ENCODE measurements at places on chromosomes 2 and 18.

DNA sequence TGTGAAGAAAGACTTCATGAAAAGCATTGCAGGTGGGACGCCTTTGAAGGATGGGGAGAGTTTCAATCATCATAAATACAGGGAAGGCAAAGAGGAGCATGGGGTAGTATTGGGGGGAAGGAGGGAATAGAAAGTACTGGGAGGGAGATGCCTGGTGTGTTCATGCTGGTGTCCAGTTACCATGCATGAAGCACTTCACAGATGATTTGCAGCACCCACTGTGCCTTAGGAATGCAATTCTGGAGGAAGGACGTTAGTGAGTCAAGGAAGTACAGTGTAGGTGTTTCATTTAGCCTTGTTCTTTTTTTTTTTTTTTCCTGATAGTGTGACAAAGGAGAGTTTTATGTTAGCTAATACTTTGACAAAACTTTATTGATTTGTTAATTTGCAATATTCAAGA, 36.8 kb downstream of the ADAM23 start:
- no peak for DNase-seq

DNA sequence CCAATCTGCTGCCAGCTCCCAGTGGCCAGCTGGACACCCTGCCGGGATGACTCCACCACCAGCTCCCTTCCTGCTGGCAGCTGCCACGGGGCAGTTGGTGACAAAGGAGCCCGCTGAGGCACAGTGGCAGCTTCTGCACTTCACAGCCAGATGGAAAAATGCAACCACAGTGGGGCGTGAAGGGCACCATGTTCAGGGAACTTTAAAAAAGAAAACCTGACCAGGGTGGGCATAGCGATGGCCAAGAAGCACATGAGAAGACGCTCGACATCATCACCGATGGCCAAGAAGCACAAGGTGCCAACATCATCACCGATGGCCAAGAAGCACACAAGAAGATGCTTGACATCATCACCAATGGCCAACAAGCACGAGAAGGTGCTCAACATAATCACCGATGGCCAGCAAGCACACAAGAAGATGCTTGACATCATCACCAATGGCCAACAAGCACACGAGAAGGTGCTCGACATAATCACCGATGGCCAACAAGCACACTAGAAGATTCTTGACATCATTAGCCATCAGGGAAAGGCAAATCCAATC, 243.5 kb downstream of the EIPR1 start:
- DNase-seq, result no peak

- no peak for DNase-seq
Observed at GRCh38 chr2:33531549-33532059, 55.2 kb downstream of the RASGRP3 start.

DNA sequence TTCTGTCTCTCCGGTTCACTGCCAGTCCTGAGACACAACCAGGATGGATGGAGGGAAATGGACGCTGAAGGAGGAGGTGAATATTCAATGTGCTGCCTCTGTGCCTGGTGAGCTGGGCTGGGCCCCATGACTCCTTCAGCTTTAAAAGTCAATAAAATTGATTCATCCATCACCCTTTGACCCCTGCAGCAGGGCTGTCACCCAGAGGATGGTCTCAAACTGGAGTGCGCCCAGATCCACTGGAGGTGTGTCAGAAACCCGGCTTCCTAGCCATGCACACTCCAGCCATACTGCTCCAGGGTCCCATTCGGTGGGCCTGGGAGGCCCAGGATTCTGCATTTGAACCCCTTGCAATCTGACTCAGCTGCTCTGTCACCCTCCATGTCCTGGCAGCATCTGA, 94.1 kb upstream of the BOD1L2 start:
- DNase-seq, result no peak

- DNase-seq, result no peak
Observed at GRCh38 chr2:189959450-189959849, 103.1 kb downstream of the MSTN start.

- no peak for DNase-seq
Observed at GRCh38 chr2:172561270-172561669, 5.4 kb downstream of the PDK1 start.
